ENCODE measurements at places on chromosomes 12 and 14.

GRCh38 chr12:29516431-29516875 lies 19.0 kb upstream of the OVCH1 start:
- DNase-seq: no peak
- H3K4me3 ChIP-seq: no peak overlapping the region
- H3K27me3 ChIP-seq: no peaks in the 10 kb centered on the region
- no peaks in the 10 kb centered on the region for H3K36me3 ChIP-seq
- H3K4me1 ChIP-seq: no peaks in the 10 kb centered on the region

- no peaks in the 10 kb centered on the region for H3K36me3 ChIP-seq
- peaks cover 43% of the 10 kb centered on the region for H3K4me1 ChIP-seq
These were observed 24.3 kb downstream of the MAPK1IP1L start for GRCh38 chr14:55075628-55076175.

GRCh38 chr14:38210587-38211216 lies 3.0 kb downstream of the SSTR1 start:
- peak overlapping the region; percentile 75 for H3K4me3 ChIP-seq
- peaks cover 8% of the 10 kb centered on the region for H3K36me3 ChIP-seq
- DNase-seq: peak; percentile 50
- peaks cover 32% of the 10 kb centered on the region for H3K4me1 ChIP-seq
- no peak overlapping the region for H3K27ac ChIP-seq

DNA sequence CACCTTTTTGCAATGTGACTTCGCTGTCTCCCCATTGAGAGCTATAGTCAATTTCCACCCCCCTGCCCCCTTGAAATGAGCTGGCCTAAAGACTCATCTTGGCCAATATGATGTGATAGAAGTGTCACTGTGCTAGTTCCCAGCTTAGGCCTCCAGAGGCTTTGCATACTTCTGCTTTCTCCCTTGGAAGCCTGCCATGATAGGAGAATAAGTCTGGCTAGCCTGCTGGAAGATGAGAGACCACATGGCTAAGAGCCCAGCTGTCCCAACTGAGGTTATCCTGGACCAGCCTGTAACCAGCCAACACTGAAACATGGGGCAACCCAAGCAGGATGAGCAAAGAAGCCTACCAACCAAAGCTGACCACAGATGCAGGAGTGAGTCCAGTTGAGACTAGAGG lies 196.9 kb downstream of the GRIN2B start:
- H3K27me3 ChIP-seq: peaks cover 9% of the 10 kb centered on the region
- no peak for DNase-seq
- H3K4me3 ChIP-seq: no peak overlapping the region
- no peak overlapping the region for H3K27ac ChIP-seq
- no peaks in the 10 kb centered on the region for H3K36me3 ChIP-seq

DNA sequence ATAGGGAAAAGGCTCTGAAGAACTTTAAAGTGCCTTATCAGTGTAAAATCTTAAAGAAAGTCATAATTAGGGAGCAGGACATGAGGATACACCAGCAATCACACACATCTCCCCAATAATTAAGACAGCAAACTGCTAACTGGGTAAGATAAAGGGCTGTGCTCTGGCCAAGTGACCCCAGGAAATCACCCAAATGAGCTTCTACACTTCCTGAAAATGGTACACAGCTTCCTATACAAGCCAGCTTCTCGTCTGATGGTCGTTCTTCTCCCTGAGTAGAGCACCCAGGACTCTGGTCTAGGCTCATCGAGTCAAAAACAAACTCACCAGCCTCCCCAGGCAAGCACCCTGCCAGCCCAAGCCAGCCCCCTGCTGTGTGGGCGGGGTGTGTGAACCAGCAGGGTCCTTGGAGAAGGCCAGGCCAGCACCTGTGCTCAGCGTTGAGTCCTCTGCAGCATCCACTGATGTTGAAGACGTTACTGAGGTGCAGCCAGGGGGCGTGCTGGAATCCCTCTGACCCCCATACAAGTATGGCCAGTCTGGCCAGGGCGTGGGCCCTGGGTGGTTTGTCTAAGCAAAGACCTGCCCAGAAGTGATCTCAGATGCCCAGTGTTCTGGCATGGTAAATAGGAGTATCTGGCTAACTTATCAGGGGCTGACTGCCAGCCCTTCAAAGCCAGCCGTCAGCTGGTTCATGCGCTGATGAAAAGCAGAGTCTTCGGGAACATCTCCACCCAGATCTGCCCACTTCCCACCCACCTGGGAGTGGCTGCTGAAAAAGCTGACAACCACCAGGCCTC lies 41.4 kb downstream of the ACTN1 start:
- no peak for DNase-seq
- H3K27ac ChIP-seq: no peak overlapping the region
- H3K4me3 ChIP-seq: no peak overlapping the region
- peaks cover 57% of the 10 kb centered on the region for H3K4me1 ChIP-seq
- peaks cover 9% of the 10 kb centered on the region for H3K27me3 ChIP-seq
- H3K36me3 ChIP-seq: no peaks in the 10 kb centered on the region

DNA sequence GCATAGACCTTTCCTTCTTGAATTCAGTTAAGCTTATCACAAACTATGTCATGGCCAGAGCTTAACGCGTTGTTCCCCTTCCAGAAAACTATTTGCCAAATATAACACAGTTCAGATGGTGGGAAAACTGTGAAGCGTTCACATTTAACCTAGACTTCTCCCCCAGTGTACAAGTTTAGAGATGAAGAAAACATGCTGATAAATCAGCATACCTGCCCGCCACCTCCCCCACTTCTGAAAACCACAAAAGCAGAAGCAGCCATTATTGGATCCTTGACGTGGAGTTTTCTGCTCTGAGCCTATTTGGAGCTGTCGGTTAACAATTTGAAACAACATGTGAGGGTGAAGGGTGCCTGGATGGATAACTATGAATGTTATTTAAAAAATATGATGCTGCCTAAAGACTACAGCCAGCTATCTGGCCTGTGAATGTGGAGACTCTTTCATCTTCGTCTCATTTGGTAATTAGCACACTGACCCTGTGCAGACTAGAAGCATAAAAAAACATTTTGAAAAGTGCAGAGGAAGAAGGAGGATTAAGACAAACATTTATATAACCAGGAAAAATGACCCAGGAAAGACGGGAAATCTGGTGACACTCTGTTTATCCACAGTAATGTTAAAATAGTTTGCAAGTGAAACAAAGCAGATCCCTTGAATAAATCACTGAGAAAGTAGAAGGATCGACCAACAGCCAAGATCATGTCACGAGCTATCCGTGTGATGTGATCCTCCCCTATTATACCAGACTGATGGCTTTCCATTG lies 408.2 kb downstream of the AEBP2 start:
- H3K27me3 ChIP-seq: no peaks in the 10 kb centered on the region
- H3K4me3 ChIP-seq: no peak overlapping the region
- DNase-seq: no peak
- H3K36me3 ChIP-seq: no peaks in the 10 kb centered on the region

DNA sequence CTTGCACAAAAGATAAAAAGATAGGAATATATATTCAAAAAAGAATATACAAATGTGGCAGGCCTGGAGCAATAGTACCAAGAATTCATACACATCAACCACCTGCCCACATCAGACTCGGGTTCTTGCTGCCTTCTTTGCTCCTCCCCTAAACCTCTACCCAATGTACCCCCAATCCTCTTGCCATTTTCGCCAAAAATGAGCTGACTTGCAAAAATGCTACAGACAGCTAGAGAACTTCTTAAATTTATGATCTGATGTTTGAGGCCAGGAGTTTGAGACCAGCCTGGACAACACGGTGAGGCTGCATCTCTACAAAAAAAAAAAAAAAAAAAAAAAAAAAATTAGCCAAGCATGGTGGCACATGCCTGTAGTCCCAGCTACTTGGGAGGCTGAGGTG lies 42.9 kb upstream of the SAV1 start:
- no peak overlapping the region for H3K27ac ChIP-seq
- peaks cover 8% of the 10 kb centered on the region for H3K27me3 ChIP-seq
- no peak for DNase-seq
- no peaks in the 10 kb centered on the region for H3K4me1 ChIP-seq

DNA sequence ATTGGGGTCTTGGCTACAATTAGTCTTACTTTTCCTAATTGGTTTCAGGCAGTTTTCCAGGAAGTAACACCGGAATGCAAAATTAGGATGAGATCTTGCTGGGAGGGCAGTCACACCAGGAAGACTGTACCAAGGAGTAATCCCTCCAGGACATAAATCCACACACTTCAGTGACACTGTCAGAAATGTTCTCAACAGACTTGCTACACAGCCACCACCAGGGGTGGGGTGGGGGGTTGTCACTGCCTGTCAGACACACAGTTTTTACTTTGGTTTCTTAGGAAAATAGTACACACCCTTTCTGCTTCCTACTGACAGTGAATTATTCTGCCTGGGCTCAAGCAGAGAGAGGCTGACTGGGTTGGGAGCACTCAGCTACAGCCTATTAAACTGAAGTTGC lies 102.9 kb upstream of the CCDC196 start:
- peaks cover 67% of the 10 kb centered on the region for H3K4me1 ChIP-seq
- no peak overlapping the region for H3K27ac ChIP-seq
- no peaks in the 10 kb centered on the region for H3K36me3 ChIP-seq
- peak; percentile 46 for DNase-seq
- no peak overlapping the region for H3K4me3 ChIP-seq

GRCh38 chr12:46124132-46124847 lies 133.9 kb upstream of the SCAF11 start:
- no peak overlapping the region for H3K27ac ChIP-seq
- H3K4me3 ChIP-seq: no peak overlapping the region
- H3K27me3 ChIP-seq: peaks cover 32% of the 10 kb centered on the region

- no peaks in the 10 kb centered on the region for H3K4me1 ChIP-seq
- H3K27me3 ChIP-seq: peaks cover 20% of the 10 kb centered on the region
- no peaks in the 10 kb centered on the region for H3K36me3 ChIP-seq
- no peak overlapping the region for H3K27ac ChIP-seq
- H3K4me3 ChIP-seq: no peak overlapping the region
These were observed 2.1 kb upstream of the ARHGDIB start for GRCh38 chr12:14963520-14963919.

DNA sequence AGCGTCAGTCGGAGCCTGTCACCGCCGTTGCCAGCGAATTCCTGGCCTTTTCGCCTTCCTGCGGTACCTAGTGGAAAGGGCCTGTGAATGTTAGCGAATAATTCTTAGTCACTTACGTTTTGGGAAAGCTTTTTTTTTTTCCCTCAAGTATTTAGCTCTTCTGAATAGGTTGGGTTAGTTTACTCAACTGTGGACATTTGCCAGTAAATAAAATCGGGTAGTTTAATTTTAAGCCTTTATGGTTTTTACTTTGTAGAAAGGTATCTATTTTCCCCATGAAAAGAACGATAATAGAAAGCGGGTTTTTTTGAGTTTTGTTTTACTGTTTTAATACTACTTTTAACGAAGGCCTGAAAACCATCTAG lies 1.7 kb downstream of the YY1 start:
- no peak for DNase-seq
- H3K27ac ChIP-seq: peak overlapping the region; percentile 97
- peaks cover 4% of the 10 kb centered on the region for H3K27me3 ChIP-seq
- H3K4me1 ChIP-seq: peaks cover 51% of the 10 kb centered on the region

GRCh38 chr12:28794786-28795185 lies 354.3 kb upstream of the FAR2 start:
- no peaks in the 10 kb centered on the region for H3K36me3 ChIP-seq
- no peaks in the 10 kb centered on the region for H3K4me1 ChIP-seq
- H3K27me3 ChIP-seq: peaks cover 3% of the 10 kb centered on the region

DNA sequence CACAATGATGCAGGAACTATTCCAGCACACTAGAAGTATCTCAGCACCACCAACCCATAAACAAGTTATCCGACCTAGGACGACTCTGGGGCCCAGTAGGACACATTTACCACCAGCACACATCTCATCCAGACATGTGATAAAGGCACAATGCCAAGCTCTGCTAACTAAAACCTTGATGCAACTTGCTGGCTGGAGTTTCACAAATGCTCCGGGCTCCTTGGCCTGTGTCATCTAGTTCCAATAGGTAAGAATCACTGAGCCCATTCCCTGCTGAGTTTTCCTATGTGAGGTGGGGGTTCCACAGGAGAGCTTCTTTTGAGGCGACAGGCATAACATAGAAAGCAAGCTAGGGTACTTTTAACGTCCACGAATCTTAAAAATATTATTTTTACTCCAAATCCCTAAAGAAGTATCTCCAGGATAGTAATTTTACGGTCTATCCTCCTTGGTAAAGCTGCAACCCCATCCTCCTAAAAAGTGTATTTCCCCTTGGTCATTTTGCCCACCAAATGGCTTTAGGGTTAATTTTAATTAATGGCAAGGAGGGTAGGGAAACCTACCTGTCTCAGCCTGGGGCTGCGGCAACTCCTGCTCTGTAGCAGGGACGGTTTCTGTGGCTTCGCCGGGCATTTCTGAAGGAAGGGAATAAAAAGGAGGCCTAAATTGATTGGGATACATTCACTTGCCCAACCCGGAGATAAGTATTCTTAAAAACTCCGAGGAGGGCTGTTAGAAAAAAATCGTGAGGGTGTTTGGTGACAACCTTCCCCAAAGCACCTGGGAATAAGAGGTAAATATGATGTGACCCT lies 1.0 kb downstream of the NACA start:
- peak overlapping the region; percentile 100 for H3K27ac ChIP-seq
- H3K4me3 ChIP-seq: peak overlapping the region; percentile 99
- peaks cover 60% of the 10 kb centered on the region for H3K4me1 ChIP-seq
- H3K36me3 ChIP-seq: peaks cover 51% of the 10 kb centered on the region
- DNase-seq: no peak

GRCh38 chr14:65824285-65824977 lies 411.9 kb downstream of the FUT8 start:
- peaks cover 9% of the 10 kb centered on the region for H3K27me3 ChIP-seq
- peak; percentile 70 for DNase-seq
- no peak overlapping the region for H3K27ac ChIP-seq
- H3K4me1 ChIP-seq: peaks cover 33% of the 10 kb centered on the region
- no peak overlapping the region for H3K4me3 ChIP-seq
- H3K36me3 ChIP-seq: no peaks in the 10 kb centered on the region

DNA sequence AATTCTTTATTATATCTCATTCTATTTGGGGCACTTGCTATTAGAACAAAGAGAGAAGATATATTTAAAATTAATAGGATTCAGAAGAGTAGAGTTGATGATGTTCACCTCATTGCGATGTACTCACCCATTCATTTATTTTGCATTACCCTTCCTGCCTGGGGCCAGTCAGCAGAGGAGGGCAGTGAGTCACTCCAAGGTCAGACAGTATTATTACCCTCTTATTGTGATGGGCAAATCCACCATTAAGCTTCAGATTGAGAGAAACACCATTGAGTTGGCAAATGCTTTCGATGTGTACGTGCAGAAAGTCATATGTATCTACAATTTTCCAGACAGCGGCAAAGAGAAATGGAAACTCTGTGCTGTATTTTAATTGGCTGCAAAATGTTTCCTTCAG lies 134.2 kb downstream of the BICD1 start:
- no peaks in the 10 kb centered on the region for H3K27me3 ChIP-seq
- peaks cover 10% of the 10 kb centered on the region for H3K4me1 ChIP-seq
- no peak overlapping the region for H3K4me3 ChIP-seq
- no peak overlapping the region for H3K27ac ChIP-seq

GRCh38 chr12:111037047-111037446 lies 116.7 kb upstream of the MYL2 start:
- no peak for DNase-seq
- H3K36me3 ChIP-seq: no peaks in the 10 kb centered on the region
- H3K27ac ChIP-seq: no peak overlapping the region
- peaks cover 70% of the 10 kb centered on the region for H3K27me3 ChIP-seq
- peaks cover 23% of the 10 kb centered on the region for H3K4me1 ChIP-seq

DNA sequence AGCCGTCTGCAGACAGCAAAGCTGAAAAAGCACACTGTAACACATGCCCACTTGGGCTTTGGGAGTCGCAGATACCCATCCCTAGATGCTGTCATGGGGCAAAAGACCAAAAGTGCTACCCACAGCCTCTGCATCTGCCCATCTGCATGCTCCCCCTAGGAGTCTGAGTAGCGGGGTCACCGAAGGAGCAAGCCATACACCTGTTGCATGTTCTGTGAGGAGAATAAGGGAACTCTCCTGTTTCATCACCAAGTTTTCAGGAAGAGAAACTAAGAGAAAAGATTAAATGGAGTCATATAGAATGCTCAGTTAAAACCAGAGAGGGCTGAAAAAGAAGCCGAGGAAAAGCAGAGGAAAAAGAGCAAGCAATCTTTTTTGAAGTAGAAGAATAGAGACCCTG lies 13.7 kb upstream of the ST8SIA1 start:
- H3K27ac ChIP-seq: no peak overlapping the region
- H3K27me3 ChIP-seq: peaks cover 7% of the 10 kb centered on the region
- no peaks in the 10 kb centered on the region for H3K36me3 ChIP-seq
- no peaks in the 10 kb centered on the region for H3K4me1 ChIP-seq
